ENCODE measurements at places on chromosomes 16 and 17. TPM values are rescaled to one million over a fixed set of nuclear protein-coding genes. Genes with fewer than 3 reads are reported as not detected.

OR1A1 gene
- total RNA-seq, result not detected

C17orf50 gene
- not detected for total RNA-seq

SLFN13 gene
- total RNA-seq, result 29.1 TPM

ITPRIPL2 gene
- 37.5 TPM for total RNA-seq

GP1BA gene
- not detected for total RNA-seq

ARHGAP44 gene
- total RNA-seq, result 40.9 TPM

CCT6B gene
- total RNA-seq, result 1.2 TPM

TAC4 gene
- total RNA-seq, result not detected
